Right lung (tissue), 10 donors: ENCODE measurements at places on chromosomes 7 and 10.
A peak's percentile ranks its signal among the peaks of the same experiment; 100 is the strongest.

GRCh38 chr7:83751217-83751616, 102.3 kb upstream of the SEMA3E start:
- no peak for DNase-seq

DNA sequence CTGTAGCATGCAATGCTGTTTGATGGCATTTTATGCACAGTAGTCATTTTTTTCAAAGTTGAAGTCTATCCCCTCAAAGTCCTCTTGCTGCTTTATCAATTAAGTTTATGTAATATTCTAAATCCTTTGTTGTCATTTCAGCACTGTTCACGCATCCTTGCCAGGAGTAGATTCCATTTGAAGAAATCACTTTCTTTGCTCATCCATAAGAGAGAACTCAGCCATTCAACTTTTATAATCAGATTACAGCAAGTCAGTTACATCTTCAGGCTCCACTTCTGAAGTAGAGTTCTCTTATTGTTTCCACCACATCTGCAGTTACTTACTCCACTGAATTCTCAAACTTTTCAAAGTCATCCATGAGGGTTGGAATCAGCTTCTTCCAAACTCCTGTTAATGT, 32.3 kb downstream of the SDHAF3 start:
- no peak for DNase-seq

DNA sequence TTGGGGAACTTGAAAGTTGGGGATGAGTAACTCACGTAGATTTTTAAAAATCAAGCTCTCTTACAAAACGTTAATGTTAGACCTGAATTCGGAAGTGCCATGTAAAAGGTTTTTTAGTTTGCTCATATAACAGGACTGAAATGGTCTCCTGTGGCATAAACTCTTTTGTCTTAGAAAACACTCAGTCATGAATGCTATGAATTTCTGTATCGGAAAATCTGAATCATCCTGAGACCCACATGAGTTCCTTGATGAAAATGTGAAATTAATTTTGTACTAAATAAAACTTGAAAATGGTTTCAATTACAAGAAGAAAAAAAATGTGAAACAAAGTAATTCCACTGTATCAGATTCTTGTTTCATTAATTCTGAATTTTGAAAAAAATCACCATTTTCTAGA, 134.8 kb upstream of the BMPER start:
- no peak for DNase-seq

GRCh38 chr10:75788394-75789205, 357.2 kb downstream of the LRMDA start:
- no peak for DNase-seq

GRCh38 chr7:133428876-133429275, 176.0 kb downstream of the EXOC4 start:
- DNase-seq, result no peak

- no peak for DNase-seq
These were observed 42.7 kb upstream of the CACNB2 start for GRCh38 chr10:18097524-18097923.

DNA sequence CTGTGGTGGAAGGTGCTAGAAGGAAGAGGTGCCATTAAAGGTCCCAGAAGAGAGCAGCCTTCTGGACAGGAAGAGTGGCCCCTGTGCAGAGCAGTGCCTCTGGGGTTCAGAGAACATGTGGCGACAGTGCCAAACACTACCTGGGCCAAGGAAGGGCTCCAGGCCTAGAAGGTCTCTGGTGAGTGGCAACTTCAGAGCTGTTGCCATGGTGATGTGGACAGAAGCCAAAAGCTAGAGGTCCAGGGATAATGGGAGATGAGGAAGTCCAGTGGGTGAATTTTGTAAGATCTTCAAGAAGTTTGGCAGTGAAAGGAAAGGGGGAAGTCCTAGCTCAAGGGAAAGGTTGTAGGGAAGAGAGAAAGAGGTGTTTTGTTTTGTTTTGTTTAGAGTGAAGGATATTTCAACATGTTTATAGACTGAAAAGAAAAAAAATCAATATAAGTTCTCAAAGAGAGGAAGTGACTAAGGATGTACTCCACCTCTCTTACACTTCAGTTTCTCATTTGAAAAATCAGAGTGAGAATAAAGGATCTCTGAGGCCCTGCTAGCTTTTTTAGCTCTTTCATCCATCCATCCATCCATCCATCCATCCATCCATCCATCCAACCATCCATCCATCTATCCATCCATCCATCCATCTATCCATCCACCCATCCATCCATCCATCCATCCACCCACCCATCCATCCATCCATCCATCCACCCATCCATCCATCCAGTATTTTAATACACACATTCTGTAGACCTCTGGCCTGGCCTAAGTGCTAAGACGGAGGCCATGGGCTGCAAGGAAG, 77.1 kb upstream of the DUSP5 start:
- no peak for DNase-seq

GRCh38 chr7:101287032-101287431, 34.6 kb downstream of the IFT22 start:
- DNase-seq, result no peak

GRCh38 chr7:105010504-105011130, 3.4 kb upstream of the KMT2E start:
- DNase-seq, result peak; percentile 15
